T-helper 17 cell (primary cell): ENCODE measurements at places on chromosomes 12 and 14.
A peak's percentile ranks its signal among the peaks of the same experiment; 100 is the strongest.

- DNase-seq = no peak
- peaks cover 30% of the 10 kb centered on the region for H3K4me1 ChIP-seq
- no peak overlapping the region for H3K4me3 ChIP-seq
- no peak overlapping the region for H3K27ac ChIP-seq
- no peaks in the 10 kb centered on the region for H3K27me3 ChIP-seq
- peaks cover 23% of the 10 kb centered on the region for H3K36me3 ChIP-seq
These were observed 10.4 kb downstream of the APPL2 start for GRCh38 chr12:105225505-105226015.

GRCh38 chr12:130529781-130530180 lies 186.3 kb downstream of the RIMBP2 start:
- no peak for DNase-seq
- no peak overlapping the region for H3K4me3 ChIP-seq
- H3K27me3 ChIP-seq = no peaks in the 10 kb centered on the region
- no peaks in the 10 kb centered on the region for H3K36me3 ChIP-seq

GRCh38 chr12:24478254-24478653 lies 470.6 kb downstream of the BCAT1 start:
- no peaks in the 10 kb centered on the region for H3K4me1 ChIP-seq
- no peak for DNase-seq
- H3K4me3 ChIP-seq = no peak overlapping the region
- no peaks in the 10 kb centered on the region for H3K36me3 ChIP-seq
- H3K27ac ChIP-seq = no peak overlapping the region
- H3K27me3 ChIP-seq = no peaks in the 10 kb centered on the region

DNA sequence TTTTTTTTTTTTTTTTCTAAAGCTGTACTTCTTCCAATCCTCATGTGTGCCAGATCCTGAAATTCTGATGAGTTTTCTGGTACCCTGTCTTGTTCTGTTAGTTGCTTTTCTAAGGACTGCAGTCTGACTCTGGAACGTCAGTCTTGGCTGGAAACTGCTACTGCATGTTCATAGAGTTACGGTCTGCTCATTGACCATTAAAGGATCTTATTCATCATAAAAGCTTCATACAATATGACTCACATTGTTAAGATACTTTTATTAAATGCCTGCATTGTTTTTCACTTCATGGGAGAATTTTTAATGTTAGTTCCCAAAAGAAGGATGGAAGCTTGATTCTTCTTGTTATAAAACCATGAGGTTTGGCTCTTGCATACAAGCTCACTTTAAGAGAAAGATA lies 233.6 kb downstream of the SYT10 start:
- DNase-seq = no peak
- H3K4me1 ChIP-seq = no peaks in the 10 kb centered on the region
- H3K4me3 ChIP-seq = no peak overlapping the region
- H3K36me3 ChIP-seq = no peaks in the 10 kb centered on the region

DNA sequence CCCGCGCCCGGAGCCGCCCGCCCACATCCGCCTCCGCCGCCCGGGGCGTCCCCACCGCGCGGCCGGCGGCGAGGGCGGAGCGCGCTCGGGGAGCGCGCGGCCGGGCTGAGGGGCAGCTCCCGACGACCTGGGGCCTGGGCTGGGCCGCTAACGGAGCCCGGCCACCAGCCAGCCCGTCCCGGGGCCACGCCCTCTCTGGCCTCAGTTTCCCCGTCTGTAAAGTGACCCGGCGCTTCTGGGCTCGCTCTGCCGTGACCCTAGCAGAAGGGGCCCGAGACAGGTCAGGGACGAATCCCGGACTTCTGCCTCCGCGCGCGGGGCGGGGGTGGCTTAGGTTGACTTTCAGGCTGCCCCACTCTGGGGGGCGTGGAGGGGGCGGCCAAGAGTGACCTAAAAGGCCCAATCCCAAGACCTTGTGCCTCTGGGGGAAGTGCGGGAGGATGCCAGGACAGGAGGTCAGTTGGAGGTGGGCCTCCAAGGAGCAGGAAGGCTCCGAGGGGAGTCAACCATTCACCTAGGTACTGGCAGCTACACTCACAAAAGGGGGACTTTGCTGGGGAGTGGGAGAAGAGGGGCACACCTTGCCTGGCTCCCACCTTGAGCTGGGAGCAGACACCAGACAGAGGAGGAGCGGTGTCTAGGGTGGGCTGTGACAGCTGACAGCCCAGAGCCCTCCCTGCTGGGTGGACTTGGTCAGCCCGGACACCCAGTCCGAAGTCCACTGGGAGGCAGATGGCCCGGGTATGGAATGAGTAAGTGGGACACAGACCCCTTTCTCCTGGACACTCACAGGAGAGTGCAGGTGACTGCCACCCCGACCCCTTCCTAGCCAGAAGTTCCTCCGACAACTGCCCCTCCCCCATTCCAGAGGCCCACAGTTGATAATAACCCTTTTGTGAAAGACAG lies 486 bp upstream of the AKT1 start:
- peak overlapping the region; percentile 75 for H3K4me3 ChIP-seq
- peak; percentile 70 for DNase-seq
- H3K4me1 ChIP-seq = peaks cover 36% of the 10 kb centered on the region
- H3K27me3 ChIP-seq = no peaks in the 10 kb centered on the region

- H3K27ac ChIP-seq = no peak overlapping the region
- no peak overlapping the region for H3K4me3 ChIP-seq
- peaks cover 11% of the 10 kb centered on the region for H3K4me1 ChIP-seq
- no peaks in the 10 kb centered on the region for H3K36me3 ChIP-seq
These were observed 106.9 kb downstream of the RFLNA start for GRCh38 chr12:124401704-124402221.

- H3K27ac ChIP-seq = no peak overlapping the region
- no peak overlapping the region for H3K4me3 ChIP-seq
- peaks cover 6% of the 10 kb centered on the region for H3K4me1 ChIP-seq
- peaks cover 10% of the 10 kb centered on the region for H3K36me3 ChIP-seq
These were observed 15.1 kb downstream of the NDUFA9 start for GRCh38 chr12:4663971-4664505.

GRCh38 chr12:30622509-30622908 lies 73.2 kb downstream of the IPO8 start:
- no peak for DNase-seq
- H3K36me3 ChIP-seq = peaks cover 2% of the 10 kb centered on the region
- no peak overlapping the region for H3K4me3 ChIP-seq
- no peak overlapping the region for H3K27ac ChIP-seq

DNA sequence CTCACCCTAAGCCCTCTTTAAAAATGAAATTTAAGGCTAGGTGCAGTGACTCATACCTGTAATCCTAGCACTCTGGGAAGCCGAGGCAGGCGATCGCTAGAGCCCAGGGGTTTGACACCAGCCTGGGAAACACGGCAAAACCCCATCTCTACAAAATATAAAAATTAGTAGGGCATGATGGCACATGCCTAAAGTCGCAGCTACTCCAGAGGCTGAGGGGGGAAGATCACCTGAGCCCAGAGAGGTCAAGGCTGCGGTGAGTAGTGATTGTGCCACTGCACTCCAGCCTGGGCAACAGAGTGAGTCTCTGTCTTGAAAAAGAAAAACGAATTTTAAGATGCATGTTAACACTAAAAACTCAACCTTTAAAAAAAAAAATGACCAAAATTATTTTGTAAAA lies 12.7 kb downstream of the GNPNAT1 start:
- H3K4me3 ChIP-seq = no peak overlapping the region
- DNase-seq = no peak
- H3K27me3 ChIP-seq = no peaks in the 10 kb centered on the region
- H3K27ac ChIP-seq = no peak overlapping the region
- no peaks in the 10 kb centered on the region for H3K4me1 ChIP-seq
- H3K36me3 ChIP-seq = peaks cover 3% of the 10 kb centered on the region

DNA sequence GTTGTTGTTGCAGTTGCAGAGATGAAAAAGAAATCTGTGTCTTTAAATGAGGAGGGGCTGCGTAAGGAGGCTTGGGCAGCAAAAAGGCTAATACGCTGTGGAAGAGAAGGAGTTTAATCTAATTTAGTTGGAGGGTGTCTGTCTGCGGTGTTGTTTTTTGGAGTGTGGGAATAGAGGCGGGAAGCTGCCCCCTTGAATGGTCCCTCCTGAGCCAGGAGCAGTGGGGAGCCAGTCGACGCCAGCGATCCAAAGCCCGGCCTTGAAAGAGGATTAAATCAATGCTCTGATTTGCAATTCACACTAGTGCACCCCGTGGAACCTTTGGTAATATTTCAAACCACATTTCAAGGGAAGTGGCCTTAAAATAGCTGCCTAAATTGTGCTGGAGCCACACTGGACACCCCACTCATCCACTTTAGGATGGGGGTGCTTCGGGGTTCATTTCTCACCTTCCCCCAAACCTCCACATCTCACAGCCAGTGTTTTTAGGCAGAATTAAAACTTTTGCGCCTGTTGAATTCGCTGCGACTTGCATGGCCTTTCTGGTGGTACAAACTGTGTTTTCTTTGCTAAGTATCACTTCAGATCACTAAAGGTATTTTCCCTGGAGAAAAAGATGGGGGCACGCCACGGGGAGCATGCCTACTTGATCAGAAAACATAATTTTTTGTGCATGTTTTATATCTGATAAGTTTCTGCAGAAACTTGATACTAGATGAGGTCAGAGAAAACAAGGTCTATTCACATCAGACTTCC lies 4.1 kb upstream of the FZD10 start:
- DNase-seq = no peak
- H3K36me3 ChIP-seq = no peaks in the 10 kb centered on the region
- no peak overlapping the region for H3K4me3 ChIP-seq
- H3K27me3 ChIP-seq = peaks cover 16% of the 10 kb centered on the region
- no peak overlapping the region for H3K27ac ChIP-seq
- H3K4me1 ChIP-seq = no peaks in the 10 kb centered on the region

GRCh38 chr12:81147292-81147919 lies 69.5 kb downstream of the ACSS3 start:
- DNase-seq = no peak
- no peak overlapping the region for H3K27ac ChIP-seq

- H3K36me3 ChIP-seq = no peaks in the 10 kb centered on the region
- no peaks in the 10 kb centered on the region for H3K27me3 ChIP-seq
- no peak overlapping the region for H3K4me3 ChIP-seq
- no peak for DNase-seq
- H3K4me1 ChIP-seq = no peaks in the 10 kb centered on the region
These were observed 177.8 kb downstream of the PRKD1 start for GRCh38 chr14:29749829-29750228.

- no peak for DNase-seq
- peak overlapping the region; percentile 49 for H3K27ac ChIP-seq
- no peaks in the 10 kb centered on the region for H3K27me3 ChIP-seq
- H3K36me3 ChIP-seq = no peaks in the 10 kb centered on the region
- peaks cover 46% of the 10 kb centered on the region for H3K4me1 ChIP-seq
- no peak overlapping the region for H3K4me3 ChIP-seq
These were observed 5.9 kb downstream of the PRPF39 start for GRCh38 chr14:45089813-45090212.

DNA sequence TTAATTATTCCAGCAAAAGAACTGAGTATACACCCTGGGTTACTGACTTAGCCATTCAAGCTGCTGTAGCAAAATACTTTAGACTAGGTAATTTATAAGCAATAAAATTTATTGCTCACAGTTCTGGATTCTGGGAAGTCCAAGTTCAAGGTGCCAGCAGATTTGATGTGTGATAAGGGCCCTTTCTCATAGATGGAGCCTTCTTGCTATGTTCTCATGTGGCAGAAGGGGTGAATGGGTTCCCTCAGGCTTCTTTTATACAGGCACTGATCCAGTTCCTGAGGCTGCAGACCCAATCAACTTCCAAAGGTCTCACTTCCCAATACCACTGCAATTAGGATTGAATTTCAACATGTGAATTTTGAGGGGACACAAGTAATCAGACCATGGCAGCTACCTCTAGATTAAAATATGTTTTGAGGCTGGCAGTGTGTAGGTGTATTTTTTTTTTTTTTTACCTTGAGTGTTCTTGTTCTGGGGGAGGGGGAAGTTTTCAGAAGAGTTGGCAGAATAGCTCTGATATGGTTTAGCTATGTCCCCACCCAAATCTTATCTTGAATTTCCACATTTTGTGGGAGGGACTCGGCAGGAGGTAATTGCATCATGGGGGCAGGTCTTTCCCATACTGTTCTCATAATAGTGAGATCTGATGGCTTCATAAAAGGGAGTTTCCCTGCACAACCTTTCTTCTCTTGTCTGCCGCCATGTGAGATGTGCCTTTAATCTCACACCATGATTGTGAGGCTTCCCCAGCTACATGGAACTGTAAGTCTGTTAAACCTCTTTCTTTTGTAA lies 178.2 kb downstream of the RASSF9 start:
- no peaks in the 10 kb centered on the region for H3K27me3 ChIP-seq
- H3K36me3 ChIP-seq = no peaks in the 10 kb centered on the region
- H3K4me1 ChIP-seq = no peaks in the 10 kb centered on the region
- DNase-seq = no peak
- H3K4me3 ChIP-seq = no peak overlapping the region

DNA sequence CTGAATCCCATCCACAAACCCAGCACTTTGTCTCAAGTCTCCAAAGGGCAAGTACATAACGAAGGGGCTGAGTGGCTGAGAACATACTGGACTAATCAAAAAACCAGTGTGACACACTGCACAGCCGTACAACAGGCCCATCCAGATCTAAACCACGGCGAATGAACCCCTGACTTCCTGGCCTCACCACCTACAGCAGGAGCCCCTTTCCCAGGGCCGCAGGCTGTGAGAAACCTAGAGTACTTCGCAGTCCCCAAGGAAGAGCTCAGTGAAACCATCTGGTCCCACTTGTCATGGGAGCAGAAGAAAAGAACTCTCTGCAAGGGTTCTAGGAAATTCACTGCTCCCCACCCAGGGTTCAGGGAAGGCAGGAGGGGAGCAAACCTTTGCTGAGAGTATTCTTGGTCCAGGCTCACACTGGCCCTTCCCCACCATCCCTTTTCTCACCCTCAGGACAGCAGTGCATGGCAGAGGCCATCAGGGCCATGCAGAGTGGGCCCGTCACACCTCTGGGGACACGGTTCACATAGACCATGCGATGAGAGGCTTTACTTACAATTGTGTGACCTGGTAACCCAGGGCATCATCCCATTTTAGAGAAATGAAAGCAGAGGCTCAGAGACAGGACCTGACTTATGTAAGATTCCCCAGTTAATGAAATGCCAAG lies 192.8 kb downstream of the BCL11B start:
- peaks cover 7% of the 10 kb centered on the region for H3K36me3 ChIP-seq
- H3K4me1 ChIP-seq = peaks cover 3% of the 10 kb centered on the region
- H3K27ac ChIP-seq = no peak overlapping the region
- no peaks in the 10 kb centered on the region for H3K27me3 ChIP-seq
- DNase-seq = no peak
- H3K4me3 ChIP-seq = no peak overlapping the region

DNA sequence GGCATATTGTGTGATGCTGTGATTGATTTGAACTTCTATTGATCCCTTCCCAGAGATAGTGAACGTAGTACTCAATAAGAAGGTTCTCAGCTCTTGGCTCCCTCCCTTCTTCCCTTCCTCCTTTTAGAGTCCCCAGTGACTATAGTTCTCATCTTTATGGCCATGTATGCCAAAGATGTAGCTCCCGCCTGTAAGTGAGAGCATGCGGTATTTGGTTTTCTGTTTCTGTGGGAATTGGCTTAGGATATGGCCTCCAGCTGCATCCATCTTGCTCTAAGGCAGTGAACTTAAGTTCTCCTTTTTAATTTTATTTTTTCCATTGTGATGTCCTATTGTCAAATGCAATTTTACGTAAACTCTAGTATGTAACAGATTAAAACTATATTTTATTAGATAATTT lies 109.5 kb downstream of the AEBP2 start:
- DNase-seq = no peak
- peaks cover 10% of the 10 kb centered on the region for H3K4me1 ChIP-seq
- H3K36me3 ChIP-seq = peaks cover 2% of the 10 kb centered on the region
- H3K27me3 ChIP-seq = no peaks in the 10 kb centered on the region
- H3K27ac ChIP-seq = no peak overlapping the region

GRCh38 chr14:91898372-91898771 lies 31.0 kb upstream of the TC2N start:
- H3K27ac ChIP-seq = no peak overlapping the region
- no peak for DNase-seq
- peaks cover 15% of the 10 kb centered on the region for H3K4me1 ChIP-seq
- H3K36me3 ChIP-seq = peaks cover 3% of the 10 kb centered on the region
- no peaks in the 10 kb centered on the region for H3K27me3 ChIP-seq
